ENCODE measurements at places on chromosomes 3 and 15.

GRCh38 chr15:49248291-49248690 is 78.2 kb downstream of the GALK2 start:
- DNase-seq: no peak

DNA sequence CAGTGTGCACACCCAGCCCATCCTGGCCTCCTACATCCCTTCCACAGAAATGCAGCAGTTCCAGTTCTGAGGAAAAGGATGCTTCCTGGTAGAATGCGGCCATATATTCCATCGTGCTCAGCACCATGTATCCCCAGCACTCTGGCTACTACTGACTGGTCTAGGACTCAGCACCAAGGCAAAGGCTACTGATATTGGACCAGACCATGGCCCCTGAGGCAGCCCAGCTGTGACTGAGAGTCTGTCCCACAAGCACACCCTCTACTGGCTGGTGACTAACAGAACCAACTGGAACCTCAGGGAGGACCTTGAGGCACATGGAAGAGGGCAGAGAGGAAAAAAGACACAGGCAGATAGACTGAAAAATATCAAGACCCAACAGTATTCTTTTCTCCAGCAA is 30.0 kb downstream of the TARS3 start:
- no peak for DNase-seq

DNA sequence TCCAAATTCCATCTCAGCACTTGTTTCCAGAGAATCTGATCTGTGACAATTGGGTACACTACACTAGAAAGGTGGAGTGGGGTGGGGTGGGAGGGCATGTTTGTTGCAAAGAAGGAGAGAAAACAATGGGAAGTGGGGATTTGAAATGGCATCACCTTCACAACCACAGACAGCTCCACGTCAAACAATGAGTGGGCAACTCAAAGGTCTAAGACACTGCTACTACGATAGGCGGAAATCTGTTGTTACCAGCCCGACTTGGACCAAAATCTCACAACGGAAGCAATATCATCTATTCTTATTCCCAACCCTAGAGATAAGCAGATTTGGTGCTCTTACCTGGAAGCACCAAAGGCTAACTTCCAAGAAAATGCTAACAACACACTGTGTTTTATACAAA is 3.3 kb downstream of the CYP19A1 start:
- DNase-seq: no peak

DNA sequence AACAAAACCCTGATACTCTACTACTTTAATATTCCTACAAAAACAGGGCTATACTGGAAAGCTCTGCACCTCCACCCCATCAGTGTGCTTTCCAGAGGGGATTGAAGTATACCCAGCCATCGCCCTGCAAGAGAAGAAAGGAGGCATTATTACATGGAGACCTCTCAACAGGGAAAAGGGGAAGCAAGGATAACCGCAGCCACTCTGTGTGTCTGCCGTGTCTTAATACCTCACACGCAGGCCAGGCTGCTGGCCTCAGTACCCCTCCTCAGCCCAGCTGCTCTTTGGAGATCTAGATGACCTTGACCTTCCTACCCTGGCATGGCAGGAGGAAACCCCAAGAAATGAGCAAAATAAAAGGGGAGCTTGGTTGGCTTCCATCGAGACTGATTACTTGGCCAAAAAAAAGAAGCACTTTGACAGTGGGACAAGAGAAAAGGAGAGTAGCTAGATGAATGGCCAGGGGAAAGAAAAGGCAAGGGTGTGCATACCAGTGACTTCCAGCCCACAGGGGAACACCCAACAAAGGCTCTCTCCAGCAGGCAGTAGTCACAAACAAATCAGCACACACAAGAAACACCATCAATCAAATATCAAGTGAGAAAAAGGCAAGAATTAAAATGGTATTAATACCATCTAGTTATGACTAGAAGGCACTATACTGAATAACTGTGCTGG is 129.4 kb downstream of the STT3B start:
- no peak for DNase-seq

- no peak for DNase-seq
Observed at GRCh38 chr15:31550211-31550977, 223.8 kb downstream of the KLF13 start.

DNA sequence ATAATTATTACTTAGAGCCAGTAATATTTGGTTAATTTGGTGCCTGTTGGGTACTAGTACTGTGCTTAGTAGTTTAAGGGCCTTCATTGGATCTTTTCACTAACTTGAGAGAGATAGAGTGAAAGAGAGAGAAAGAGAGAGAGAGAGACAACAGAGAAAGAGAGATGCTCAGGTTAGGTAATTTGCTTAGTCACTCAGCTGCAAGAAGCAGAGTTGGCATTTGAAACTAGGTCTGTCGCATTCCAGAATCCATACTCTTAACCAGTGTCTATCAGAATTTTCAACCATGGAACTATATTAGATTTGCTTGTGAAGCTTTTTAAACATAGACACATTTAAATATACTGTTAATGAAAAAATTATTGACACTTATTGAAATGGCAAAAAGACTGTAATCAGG is 31.1 kb upstream of the NUDT16 start:
- DNase-seq: no peak

DNA sequence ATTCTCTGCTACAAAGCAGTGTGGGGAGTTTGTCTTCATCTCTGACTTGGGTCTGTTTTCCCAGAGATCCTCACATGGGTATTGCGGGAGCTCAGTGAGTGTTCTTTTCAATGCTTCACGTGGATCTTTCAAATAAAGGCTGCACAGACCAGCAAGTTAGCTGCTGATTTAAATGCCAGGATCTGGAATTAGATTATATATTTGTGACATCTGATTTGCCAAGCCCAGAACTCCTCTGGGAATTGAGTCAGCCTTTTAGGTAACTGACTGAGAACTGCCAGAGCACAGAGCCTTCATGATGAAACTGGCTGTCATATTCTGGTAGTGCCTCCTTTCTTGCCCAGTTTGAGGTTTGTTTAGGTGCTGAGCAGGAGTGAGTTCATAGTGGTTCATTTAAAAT is 14.7 kb downstream of the EDEM1 start:
- no peak for DNase-seq

DNA sequence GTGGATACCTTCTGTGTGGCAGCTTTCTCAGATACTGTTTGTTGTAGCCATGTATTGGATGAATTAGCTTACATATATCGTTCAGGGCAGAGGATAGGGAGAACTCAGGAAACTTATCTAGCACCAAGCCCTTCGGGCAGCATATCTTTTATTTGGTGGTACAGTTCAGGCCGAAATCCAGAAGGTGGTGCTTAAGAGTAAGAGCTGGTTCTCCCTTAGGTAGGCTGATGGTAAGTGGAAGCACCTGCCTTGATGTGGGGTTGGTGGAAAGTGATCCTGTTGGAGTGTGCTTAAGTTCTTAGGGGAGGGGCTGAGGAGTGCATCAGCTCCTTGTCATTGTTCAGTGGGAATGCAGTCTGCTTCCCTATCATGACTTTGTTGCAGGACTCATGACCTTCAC is 187.5 kb downstream of the DOCK3 start:
- no peak for DNase-seq

GRCh38 chr15:36458411-36458810 is 121.0 kb upstream of the CDIN1 start:
- DNase-seq: no peak

DNA sequence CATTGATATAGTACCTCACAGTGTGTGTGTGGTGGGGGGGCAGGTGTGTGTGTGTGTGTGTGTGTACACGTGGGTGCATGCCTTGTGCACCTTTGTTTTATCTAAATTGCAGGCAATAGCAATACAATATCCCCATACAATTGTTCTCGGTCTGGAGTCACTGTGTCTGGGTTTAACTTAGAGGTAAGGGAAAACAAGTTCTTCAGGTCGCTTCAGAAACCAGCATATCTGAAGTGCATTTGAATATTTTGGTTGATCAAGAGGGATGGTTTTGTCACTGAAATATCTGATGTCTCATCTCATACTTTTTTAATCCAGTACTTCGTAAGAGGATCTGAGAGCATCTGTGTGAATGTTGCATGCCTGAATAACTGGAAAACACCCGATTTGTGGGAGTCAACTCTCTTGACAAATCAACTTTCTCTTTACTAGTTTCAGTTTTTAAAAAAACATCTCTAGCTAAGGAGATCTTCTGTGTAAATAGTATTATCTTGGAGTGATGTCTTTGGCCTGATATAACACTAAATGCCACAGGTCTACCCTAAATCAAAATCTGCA is 206.8 kb upstream of the NR2F2 start:
- no peak for DNase-seq

GRCh38 chr3:177811835-177812234 is 614.6 kb upstream of the TBL1XR1 start:
- no peak for DNase-seq

GRCh38 chr3:1200371-1200770 is 107.5 kb downstream of the CNTN6 start:
- no peak for DNase-seq

- no peak for DNase-seq
Observed at GRCh38 chr3:48561045-48561736, 2.4 kb downstream of the UCN2 start.
